Naive thymus-derived CD4-positive, alpha-beta T cell (primary cell): ENCODE measurements at places on chromosomes 16 and 17. TPM values are rescaled to one million over a fixed set of nuclear protein-coding genes. Genes with fewer than 3 reads are reported as not detected.

SPATA33 gene
- 14.2 and 17.0 TPM in 2 replicates for total RNA-seq

GRCh38 chr16:85328676-85329058 is 216.4 kb upstream of the CIBAR2 start:
- no peak overlapping the region for H3K4me3 ChIP-seq
- DNase-seq = no peak
- H3K27ac ChIP-seq = no peak overlapping the region
- H3K27me3 ChIP-seq = no peaks in the 10 kb centered on the region
- H3K36me3 ChIP-seq = no peaks in the 10 kb centered on the region
- H3K4me1 ChIP-seq = no peaks in the 10 kb centered on the region

DNA sequence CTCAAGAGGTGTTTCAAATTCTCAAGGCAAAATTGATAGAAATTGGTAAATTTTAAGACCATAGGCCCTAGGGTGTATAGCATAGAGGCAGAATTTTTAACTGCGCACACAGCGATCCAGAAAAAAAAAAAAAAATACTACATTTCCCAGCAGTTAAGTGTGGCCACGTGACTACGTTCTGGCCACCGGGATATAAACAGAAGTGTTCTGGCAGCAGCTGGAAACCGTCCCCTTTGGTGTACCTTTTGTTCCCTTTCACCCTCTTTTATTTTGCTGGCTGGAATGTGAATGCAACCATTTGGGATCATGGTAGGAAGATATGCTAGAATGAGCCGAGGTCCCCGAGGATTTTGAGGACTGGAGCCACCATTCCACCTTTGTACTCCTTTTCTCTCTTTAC is 52.7 kb upstream of the AKAP1 start:
- no peak for DNase-seq
- H3K4me3 ChIP-seq = no peak overlapping the region
- H3K36me3 ChIP-seq = no peaks in the 10 kb centered on the region

WNT9B gene
- not detected for total RNA-seq

SLC52A1 gene
- total RNA-seq = 0.37 TPM
